ENCODE measurements at places on chromosomes 11 and 22. TPM values are rescaled to one million over a fixed set of nuclear protein-coding genes. Genes with fewer than 3 reads are reported as not detected.

DNA sequence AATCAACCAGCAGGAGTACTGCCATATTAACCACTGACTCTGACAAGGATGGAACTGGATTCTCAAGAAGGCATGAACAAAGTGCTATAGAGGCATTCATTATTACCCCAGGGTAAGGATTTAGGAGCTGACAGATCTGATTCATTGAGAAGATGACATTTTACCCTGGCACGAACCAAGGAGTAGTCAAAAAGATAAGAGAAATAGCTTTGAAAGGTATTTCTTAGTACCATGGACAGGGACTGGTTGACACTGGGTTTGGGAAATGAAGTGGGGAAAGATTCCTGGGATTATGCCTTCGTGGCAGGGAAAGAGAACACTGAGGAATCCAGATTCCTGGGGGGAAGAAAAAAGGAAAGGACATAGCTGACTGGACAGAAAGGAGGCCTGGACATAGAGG, 5.1 kb upstream of the SAAL1 start:
- H3K27me3 ChIP-seq: peaks cover 40% of the 10 kb centered on the region
- H3K36me3 ChIP-seq: no peaks in the 10 kb centered on the region
- DNase-seq: no peak
- H3K27ac ChIP-seq: no peak overlapping the region
- peaks cover 8% of the 10 kb centered on the region for H3K4me1 ChIP-seq

- peaks cover 9% of the 10 kb centered on the region for H3K27me3 ChIP-seq
- peak within 1 kb of the TSS; percentile 97 for H3K27ac ChIP-seq
- H3K36me3 ChIP-seq: peaks cover 25% of the 10 kb centered on the region
- peak; percentile 92 for DNase-seq
- H3K4me1 ChIP-seq: peaks cover 28% of the 10 kb centered on the region
- peak within 1 kb of the TSS; percentile 98 for H3K4me3 ChIP-seq
These were observed at the start of gene PGGHG for GRCh38 chr11:288478-289397. PGGHG (plus strand) TSS chr11:289126; CDS start chr11:289817, 691 bp downstream.

DNA sequence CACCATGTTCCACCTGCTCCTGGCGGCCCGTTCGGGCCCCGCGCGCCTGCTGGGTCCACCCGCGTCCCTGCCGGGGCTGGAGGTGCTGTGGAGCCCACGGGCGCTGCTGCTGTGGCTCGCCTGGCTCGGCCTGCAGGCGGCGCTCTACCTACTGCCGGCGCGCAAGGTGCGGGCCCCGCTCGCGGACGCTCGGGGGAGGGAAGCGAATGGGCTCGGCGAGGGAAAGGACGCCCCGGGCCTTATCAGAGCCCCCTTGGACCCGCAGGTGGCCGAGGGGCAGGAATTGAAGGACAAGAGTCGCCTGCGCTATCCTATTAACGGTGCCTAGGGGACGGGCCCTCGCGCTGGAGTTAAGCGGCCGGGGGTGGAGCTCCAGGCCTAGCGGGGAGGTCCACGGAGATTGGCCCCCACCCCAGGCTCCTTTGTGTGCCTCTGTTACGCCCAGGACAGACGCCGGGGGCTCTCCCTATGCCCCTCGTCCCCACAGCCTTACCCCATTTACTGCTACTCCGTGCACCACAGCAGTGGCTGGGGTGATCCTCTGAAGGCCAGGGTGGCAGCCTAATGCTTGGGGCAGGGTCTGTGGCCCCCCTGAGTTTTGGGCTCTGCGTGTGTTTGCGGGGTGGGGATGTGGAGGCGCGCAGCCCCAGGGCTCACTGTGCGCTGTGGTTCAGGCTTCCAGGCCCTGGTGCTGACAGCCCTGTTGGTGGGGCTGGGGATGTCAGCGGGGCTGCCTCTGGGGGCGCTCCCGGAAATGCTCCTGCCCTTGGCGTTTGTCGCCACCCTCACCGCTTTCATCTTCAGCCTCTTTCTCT, 1.1 kb downstream of the TM7SF2 start:
- H3K27ac ChIP-seq: peak overlapping the region; percentile 69
- peak; percentile 95 for DNase-seq
- peaks cover 18% of the 10 kb centered on the region for H3K36me3 ChIP-seq
- peaks cover 28% of the 10 kb centered on the region for H3K4me1 ChIP-seq

DNA sequence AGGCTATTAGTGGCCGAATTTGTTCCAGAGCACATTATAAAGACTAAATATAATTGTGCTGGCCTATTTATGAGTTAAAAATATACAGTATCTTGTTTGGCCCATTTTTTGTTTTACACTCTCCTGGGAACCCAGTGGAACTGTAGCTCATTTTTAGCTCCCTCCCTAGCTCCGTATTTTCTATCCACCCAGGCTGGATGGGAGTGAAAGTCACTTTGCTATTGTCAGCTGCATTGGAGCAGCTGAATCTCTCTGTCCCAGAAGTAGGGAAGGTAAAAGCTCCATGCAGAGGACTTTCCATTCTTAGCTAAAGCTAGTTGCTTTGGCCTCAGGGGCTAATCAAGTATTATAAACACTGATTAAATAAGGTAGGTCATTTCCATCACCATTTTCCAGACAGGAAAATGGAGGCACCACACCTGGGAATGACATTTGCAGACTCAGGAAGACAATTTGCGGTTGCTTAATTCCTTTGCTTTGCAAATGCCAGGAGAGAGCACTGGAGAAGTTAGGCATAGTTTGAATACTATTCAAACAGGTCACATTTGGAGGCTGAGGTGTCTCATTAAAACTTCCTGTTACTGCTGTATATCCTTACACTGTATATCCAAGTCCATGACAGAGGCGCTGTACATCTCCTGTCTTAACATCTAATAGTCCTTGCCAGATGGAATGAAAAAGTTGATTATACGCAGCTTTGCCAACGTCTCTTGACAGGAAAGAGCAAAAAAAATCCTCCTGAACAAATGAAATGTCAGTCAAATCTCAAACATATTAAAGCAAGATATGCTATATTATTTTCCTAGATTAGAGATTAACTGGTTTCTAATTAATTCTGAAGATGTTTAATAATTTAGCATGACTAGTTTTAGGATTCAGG, 338.1 kb upstream of the KIRREL3 start:
- no peak for DNase-seq
- no peaks in the 10 kb centered on the region for H3K36me3 ChIP-seq
- H3K4me3 ChIP-seq: no peak overlapping the region
- H3K4me1 ChIP-seq: no peaks in the 10 kb centered on the region
- H3K27me3 ChIP-seq: no peaks in the 10 kb centered on the region
- H3K27ac ChIP-seq: no peak overlapping the region

DNA sequence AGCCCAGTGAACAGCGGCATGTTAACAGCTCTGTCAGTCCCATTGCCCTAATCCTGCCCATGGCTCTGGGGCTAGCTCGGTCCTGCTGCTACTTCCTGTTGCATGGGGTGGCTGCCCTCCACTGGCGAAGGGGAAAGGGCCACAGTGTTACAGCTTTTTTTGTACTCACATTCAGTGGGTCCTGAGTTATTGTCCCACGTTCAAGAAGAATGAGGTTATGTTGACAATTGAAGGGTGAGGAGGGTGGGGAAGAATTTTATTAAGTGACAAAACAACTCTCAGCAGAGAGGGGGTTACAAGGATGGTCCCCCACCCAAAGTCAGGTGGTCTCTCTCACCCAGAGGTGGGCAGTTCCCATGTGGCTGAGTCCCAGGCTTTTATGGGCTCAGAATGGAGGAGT, 17.7 kb upstream of the MS4A7 start:
- H3K4me3 ChIP-seq: no peak overlapping the region
- no peaks in the 10 kb centered on the region for H3K4me1 ChIP-seq
- H3K27ac ChIP-seq: no peak overlapping the region
- no peak for DNase-seq

DNA sequence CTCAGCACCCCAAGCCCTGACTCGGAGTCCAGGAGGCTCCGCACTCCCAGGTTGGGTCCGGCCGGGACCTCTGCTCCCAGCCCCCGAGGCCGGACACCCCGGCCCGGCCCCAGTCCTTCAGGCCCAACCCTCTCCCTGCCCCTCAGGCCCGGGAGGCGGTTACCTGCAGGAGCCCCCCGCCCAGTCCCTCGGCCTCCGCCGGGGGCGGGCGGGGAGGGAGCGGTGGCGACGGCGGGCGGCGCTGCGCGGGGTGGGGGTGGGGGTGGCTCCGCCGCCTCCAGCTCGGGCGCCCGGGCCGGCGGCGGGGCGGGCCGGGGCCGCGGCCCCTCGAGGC, 310 bp downstream of the TCF20 start:
- peaks cover 12% of the 10 kb centered on the region for H3K36me3 ChIP-seq
- peak overlapping the region; percentile 97 for H3K4me3 ChIP-seq
- H3K27ac ChIP-seq: peak overlapping the region; percentile 81
- no peak for DNase-seq

- no peak for DNase-seq
- peaks cover 10% of the 10 kb centered on the region for H3K4me1 ChIP-seq
These were observed 30.7 kb downstream of the CLTCL1 start for GRCh38 chr22:19260804-19261203.

DNA sequence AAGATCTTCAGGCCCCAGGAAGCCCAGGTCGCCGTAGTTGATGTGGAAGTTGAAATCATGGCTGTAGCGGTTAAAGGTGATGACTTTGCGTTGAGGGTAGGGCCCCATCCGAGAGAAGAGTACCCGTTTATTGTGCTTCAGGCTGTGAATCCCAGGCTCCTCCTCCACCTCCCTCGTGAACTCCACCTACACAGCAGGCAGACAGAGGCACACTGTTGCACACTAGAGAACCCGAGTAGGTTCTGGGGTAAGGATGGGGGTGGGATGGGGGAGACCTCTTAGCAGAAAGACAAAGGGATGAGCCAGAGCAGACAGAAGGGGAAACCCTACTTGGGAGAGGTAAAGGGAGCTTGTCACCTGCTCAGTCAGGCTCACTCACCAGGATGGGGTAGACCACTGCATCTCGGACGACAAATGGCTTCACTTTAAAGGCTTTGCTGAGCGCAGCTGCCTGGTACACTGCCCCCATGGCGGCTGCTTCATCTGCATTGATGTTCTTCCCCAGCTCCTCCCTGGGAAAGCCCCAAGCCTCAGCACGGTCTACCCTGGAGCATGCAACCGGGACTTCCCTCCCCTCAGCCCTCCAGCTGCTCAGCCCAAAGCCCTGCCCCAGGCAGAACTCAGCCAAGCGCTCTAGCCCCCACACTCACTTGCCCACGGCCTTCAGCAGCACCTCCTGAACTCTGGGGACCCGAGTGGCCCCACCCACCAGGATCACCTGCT, 5.4 kb downstream of the HYOU1 start:
- DNase-seq: peak; percentile 61

- DNase-seq: no peak
- H3K36me3 ChIP-seq: no peaks in the 10 kb centered on the region
- H3K27ac ChIP-seq: no peak overlapping the region
- peaks cover 6% of the 10 kb centered on the region for H3K4me1 ChIP-seq
These were observed 8.3 kb upstream of the ARL14EP start for GRCh38 chr11:30314625-30315024.

DEPDC7 gene
- total RNA-seq: 0.84 TPM

DNA sequence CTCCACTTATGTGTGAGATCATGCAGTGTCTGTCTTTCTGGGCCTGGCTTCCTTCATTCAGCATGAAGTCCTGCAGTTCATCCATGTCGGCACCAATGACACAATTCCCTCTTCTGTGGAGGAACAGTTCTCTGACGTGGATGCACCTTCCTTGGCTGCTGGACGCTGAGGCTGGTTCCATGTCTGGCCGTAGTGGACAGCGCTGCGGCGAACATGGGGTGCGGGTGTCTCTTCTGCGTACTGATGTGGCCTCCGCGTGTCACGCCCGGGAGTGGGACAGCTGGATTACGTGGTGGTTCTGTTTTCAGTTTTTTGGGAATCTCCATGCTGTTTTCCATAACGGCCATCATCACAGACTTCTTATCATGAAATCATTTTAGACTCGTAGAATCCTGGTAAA, 16.9 kb upstream of the MUC2 start:
- peaks cover 3% of the 10 kb centered on the region for H3K27me3 ChIP-seq
- H3K4me3 ChIP-seq: no peak overlapping the region
- H3K27ac ChIP-seq: no peak overlapping the region
- no peak for DNase-seq
- no peaks in the 10 kb centered on the region for H3K4me1 ChIP-seq

DNA sequence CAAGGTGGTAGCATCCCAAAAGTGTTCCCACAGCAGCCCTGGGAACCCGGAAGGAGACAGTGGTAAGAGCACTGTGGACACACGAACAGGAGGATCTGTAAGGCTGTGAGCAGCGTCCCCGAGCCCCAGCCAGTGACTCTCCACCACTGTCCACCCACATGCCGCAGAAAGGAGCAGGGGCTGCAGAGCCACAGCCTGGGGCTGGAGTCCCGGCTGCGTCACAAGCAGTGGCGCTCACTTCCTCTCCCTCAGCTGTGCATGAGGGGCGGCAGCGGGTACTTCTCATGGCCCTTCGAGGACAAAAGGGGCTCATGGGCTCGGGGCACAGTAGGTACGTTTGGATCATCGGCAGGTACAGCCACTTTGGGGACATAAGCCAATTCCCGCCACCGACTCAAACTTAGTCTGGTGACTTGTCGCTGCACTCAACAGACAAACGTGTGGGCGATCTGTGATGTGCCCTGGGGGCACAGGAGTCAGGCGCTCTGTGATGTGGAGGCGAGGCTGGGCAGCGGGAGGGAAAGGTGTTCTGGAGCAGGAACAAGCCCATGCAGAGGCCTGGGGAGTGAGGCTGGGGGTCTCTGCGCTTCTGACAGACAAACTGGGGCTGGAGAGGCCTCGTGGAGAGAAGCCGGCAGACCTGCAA, 68.5 kb downstream of the SCUBE1 start:
- H3K27me3 ChIP-seq: peaks cover 2% of the 10 kb centered on the region
- peaks cover 14% of the 10 kb centered on the region for H3K4me1 ChIP-seq
- DNase-seq: no peak
- no peak overlapping the region for H3K4me3 ChIP-seq
- H3K36me3 ChIP-seq: no peaks in the 10 kb centered on the region

DNA sequence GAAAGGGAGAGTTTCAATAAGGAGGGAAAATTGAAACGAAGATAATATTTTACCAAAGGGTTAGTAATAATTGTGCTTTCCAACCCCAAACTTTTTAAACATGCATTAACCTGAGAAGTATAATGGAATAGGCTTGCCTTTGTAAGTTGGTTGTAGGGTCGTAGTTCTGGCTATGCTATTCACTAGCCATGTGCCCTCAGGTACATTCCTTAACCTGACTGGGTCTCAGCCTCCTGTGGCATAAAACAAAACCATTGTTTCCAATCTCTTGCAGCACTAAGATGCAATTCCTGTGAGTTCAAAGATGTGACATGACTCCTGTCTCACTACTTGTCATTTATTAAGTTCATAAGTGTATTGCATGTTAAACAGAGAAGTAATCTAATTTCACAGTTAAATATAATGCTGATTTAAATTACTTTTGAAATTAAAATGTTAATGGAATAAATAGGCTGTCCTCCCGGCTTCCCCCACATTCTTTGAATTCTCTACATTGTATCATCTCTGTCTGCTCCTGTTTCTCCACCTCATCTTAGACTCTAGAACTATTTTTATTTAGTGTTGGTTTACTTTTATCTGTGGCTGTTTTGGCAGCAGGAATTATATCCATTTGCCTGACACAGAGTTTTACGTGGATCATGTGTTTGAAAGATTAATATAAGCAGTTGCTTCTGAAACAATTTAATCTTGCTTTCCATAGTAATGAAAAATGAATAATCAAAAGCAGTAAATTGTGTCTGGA, 216.3 kb downstream of the FAT3 start:
- no peaks in the 10 kb centered on the region for H3K36me3 ChIP-seq
- H3K4me3 ChIP-seq: no peak overlapping the region

GRCh38 chr11:84384731-84385130, 1098.6 kb upstream of the CCDC90B start:
- H3K4me1 ChIP-seq: no peaks in the 10 kb centered on the region
- DNase-seq: peak; percentile 71
- no peak overlapping the region for H3K4me3 ChIP-seq
- no peaks in the 10 kb centered on the region for H3K27me3 ChIP-seq

GRCh38 chr11:76850815-76851214, 9.9 kb upstream of the ACER3 start:
- no peaks in the 10 kb centered on the region for H3K36me3 ChIP-seq
- DNase-seq: no peak
- H3K27me3 ChIP-seq: peaks cover 14% of the 10 kb centered on the region
- H3K4me1 ChIP-seq: no peaks in the 10 kb centered on the region
- H3K4me3 ChIP-seq: no peak overlapping the region
- H3K27ac ChIP-seq: no peak overlapping the region
